ENCODE measurements at places on chromosomes 4 and X.
A peak's percentile ranks its signal among the peaks of the same experiment; 100 is the strongest.

DNA sequence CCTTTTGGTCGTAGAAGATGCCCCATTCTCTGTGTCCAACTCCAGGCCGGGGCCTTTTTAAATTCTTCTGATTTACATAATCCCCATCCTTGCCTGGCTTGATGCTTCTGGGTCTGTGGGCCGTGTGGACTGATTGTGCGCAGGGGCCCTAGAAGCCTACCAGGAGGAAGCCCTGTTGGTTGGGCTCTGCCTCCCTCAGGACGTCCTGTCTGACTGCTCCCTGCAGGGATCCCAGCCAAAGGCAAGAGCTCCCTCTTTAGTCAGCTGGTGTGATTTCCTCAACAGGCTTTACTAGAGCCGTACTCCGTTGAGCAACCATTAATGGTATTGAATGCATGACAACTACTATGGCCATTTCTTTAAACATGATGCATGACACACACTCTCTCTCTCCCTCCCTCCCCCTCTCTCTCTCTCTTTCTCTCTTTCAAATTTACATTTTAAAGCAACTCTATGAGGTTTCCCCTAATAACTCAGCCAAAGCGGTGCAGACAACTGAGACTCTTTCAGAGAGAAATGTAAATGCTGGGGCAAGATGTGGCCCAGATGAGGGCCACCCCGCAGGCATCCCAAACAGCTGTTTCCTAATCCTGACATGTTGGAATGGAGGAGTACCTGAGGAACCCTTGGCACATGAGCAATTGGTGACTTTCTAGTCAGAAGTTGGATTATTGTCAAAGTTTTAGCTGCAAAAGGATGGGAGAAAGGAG, 117.3 kb downstream of the DRD5 start:
- peak; percentile 69 for DNase-seq

GRCh38 chr4:91746551-91746950, 557.2 kb upstream of the GRID2 start:
- no peak for DNase-seq

DNA sequence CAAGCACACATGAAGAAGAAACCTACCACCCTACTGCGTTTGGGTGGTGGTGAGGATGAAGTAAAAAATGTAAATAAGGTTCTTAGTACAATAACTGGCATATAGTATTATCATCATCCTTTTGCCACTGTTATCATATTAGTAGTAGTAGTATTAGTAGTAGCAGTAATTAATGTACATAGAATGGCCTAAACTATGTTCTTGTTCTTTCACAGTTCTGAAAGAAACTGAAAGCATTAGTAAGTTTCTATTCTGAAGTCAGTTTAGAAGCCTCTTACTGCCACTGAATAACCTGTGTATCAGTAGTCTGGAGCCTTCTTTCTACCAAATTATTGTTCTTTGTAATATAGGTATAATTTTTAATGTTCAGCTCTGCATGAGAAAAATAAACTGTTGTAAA, 21.0 kb downstream of the COL4A6 start:
- DNase-seq: no peak

DNA sequence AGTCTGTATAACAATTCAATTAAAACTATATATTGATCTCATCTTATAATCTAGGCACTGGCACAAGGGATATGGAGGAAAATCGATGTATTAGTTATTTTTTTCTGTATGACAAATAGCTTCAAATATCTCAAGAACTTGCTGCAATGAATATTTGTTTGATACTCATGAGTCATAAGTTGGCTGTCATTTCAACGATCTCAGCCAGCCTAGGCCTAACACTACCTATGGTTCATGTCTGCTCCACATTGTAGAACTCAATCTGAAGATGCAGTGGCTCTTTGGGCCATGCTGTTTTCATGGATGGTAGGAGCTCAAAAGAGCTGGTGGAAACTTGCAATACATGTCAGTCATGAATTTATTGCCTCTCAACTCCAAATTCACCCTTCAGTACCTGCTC, 44.7 kb downstream of the MAGEB17 start:
- peak; percentile 16 for DNase-seq

DNA sequence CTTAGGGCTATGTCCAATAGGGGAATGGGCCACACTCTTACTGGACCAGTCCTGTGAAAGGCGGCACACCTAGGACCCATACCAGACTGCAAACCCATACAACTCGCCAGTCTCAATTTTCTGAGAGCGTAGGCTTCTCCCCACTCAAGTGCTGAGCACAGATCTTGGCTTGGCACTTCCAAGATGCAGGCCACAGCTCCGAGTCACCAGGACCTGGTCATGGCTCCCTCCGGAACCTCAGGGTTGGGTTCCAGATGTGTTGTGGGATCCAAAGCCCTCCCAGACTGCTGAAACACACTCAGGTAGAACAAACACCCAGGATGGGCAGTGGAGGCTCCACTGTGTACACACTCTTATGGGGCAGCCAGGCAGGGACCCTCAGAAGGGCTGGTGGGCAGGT, 103.3 kb downstream of the TMEM144 start:
- no peak for DNase-seq

DNA sequence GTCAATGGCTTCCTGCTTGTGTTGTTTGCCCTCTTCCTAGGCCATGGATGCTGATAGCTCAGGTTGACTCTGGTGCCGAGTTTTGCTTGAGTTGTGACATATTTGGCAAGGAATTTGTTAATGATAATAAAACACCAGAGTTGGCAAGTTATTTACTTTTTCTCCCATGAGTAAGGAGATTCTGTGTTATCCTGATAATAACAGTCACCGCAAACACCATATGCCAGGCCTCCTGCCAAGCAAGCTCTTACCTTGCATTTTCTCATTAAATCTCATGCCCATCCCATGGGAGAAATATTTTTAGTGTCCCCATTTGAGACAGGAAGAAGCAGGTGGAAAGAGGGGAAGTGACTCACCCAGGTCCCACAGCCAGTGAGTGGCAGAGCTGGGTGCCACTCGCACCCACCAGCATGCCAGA, 67.4 kb upstream of the CLCN4 start:
- DNase-seq: no peak

DNA sequence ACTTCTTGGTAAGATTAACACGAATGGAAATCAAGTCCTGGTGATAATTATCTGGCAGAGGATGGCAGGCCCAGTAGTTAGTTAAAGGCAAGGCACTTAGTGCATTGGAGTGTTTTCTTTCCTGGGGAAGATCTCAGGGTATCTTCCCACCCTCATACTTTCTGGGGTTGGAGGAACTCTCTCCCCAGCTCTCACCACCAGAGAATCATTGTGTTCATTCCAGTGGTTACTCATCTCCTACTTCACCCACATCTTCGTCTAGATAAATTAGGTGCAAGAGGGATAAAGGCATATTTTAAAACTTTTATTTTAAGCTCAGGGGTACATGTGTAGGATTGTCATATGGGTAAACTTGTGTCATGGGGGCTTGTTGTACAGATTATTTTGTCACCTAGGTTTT, 67.5 kb upstream of the SH3RF1 start:
- no peak for DNase-seq

DNA sequence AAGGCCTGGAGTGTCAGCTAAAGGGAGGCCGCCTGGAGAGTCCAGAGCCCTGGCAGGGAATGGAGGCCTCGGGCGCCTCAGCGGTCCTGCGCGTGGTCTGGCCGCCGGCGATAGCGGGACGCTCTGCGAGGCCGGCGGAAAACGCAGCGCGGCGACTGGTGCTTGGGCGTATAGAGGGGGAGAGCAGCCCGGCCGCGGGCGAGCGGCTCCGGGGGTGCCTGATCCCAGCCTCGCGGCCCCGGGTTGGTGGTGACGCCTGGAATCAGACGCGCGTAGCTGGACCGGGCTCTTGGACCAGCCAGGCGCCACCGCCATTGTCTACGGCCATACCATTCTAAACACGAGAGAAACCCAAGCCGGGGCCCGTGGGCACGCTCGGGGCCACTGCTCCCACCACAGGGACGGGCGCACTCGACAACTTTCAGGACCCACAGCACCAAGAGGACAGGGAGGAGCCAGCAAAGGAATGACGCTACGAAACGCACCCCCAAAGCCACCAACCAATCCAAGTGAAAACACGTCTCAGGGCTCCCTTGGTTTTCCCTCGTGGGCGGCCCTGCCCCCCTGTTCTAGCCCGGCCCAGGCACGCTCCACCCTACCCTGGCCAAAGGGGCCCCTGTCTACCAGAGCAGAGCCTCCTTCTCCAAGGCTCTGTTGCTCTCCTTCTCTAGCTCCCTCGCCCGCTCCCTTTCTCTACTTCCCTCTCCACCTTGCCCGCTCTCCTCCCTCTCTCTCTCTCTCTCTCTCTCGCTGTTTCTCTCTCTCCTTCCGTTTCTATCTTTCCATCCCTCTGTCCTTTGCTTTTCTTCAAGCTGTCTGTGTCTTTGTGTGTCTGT, 7.8 kb downstream of the FRG2 start:
- no peak for DNase-seq

DNA sequence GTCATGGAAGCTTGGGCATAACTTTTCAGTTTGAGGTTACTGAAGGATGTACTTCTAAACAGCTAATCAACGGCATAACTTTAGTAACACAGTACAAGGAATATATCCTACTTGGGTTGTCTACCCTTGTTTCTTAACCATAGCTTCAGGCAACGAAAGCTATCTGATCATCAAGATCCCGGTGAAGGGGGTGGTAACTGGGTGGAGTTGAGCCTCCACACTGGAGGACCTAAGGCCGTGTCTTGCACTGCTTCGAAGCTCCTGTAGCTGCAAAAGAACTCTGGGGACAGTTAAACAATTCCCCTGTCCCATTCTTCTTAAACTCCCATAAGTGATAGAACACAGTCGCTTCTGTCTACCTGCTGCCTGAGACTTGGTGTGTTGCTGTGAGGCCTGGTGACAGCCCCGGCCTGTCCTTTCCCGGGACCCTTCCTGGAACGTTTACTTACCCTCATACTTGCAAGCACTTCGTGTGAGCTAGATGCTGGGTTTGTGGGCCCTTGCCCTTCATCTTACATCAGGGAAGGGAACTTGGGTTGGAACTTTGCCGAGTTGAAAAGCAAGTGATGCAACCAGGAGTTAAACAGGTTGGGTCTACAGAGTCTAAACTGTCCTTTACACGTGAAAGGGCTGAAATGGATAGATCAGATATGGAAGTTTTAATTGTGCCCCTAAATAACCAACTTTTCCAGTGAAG, 5.8 kb upstream of the WDR1 start:
- DNase-seq: no peak

DNA sequence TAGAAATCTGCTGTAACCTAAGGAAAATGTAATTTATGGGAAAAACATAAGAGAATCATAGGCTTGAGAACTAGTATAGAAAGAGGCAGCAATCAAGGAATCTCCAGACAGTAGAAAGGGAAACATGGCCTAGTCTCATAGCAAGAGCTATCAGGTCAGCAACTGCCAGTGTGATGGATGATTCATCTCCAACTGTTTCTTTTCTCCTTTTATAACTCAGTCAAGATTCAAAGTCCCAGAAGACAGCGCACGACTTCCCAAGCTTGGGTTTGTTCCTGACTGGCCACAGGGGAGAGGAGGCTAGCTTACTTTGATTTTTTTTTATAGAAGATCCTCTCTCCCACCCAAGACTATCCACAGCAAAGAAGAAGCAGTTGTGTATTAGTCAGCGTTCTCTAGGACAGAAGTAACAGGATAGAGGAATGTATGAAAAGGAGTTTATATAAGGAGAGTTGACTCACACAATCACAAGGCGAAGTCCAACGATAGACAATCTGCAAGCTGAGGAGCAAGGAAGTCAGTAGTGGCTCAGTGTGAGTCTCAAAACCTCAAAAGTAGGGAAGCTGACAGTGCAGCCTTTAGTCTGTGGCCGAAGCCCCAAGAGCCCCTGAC, 181.5 kb downstream of the GC start:
- DNase-seq: peak; percentile 40

GRCh38 chr4:5894266-5894665, 1.4 kb upstream of the CRMP1 start:
- no peak for DNase-seq

GRCh38 chrX:129749069-129749468, 10.3 kb downstream of the XPNPEP2 start:
- peak; percentile 48 for DNase-seq

DNA sequence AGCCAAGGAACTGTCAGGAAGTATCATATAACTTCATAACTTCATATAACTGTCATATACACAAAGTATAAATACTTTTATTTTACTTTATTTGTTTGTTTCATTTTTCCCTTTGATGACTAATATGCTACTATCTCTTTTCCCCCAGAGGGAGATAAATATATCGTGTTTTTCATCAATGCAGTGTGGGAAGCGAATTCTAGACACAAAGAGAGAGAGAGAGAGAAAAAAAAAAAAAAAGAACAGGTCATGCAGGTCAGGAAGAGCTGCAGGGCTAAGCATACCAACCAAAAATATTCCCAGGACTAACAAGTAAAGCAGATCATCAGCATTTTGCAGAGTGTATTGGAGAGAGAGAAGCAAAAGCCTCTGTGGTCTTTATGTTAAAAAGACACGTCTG, 1849.2 kb downstream of the STIM2 start:
- peak; percentile 16 for DNase-seq

DNA sequence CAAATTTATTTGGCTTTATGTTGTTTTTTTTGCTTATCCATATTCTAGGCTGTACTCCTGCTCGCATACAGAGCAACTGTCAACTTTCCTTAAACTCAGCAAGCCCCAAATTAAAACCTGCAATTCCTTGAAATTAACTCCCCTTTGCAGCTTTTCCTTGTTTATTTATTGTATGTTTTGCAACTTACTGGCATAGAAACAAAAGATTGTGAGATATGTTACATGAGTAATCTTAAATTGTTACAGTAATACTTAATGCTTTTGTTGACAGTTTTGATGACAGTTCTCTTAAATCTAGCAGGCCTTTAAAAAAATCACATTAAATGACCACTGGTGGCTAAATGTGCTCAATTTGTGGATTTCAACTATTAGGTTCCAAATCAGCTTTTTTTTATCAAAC, 4.5 kb downstream of the DDX3X start:
- no peak for DNase-seq

DNA sequence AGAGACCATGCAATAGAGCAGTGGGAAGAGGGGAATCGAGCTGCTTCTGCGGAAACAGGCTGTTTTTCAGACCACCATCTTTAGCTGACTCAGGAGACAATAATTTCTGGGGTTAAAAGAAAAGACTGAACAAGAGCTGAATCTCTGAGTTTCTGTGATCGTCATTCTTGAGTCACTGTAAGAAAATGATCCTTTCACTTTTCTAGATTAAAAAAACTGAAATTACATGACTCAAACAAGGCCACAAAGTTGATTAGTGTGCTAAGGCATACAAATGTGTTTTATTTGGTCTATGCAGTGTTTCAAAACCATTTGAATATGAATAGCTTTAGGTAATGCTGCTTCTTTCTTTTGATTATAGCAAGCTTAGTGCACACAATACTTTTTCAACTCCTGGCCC, 194.4 kb upstream of the RPL34 start:
- DNase-seq: peak; percentile 29

- no peak for DNase-seq
Measured at GRCh38 chrX:147910607-147911006, 1.1 kb upstream of the FMR1 start.

GRCh38 chr4:185090592-185090991, 52.5 kb upstream of the SLC25A4 start:
- DNase-seq: no peak

DNA sequence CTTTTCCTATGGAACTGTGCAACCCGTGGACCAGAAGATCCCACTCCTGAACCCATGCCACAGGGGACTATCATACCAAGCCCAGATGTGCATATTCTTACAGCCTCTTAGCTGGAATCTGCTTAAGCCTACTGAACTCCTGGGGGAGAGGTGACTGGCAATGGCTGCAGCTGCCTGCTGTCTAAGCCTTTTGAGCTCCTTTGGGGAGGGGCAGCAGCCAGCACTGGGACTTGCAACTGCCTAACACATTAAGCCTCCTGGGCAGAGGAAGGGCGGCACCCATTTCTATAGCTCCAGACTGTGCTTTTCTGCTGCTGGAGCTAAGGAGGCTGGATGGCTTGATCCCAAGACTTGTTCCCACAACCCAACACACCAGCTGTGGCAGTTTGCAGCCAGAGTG, 117.9 kb upstream of the VEGFC start:
- DNase-seq: no peak
